Stromal cell of bone marrow (primary cell): ENCODE measurements at places on chromosomes 2 and 18.

GRCh38 chr2:182446087-182446486, 19.3 kb upstream of the PDE1A start:
- no peak for DNase-seq

GRCh38 chr18:36692921-36693332, 135.9 kb downstream of the TPGS2 start:
- no peak for DNase-seq

- DNase-seq = no peak
Observed at GRCh38 chr18:48020337-48021250, 90.1 kb upstream of the SMAD2 start.

GRCh38 chr18:72155327-72155726, 388.8 kb downstream of the CBLN2 start:
- no peak for DNase-seq

GRCh38 chr2:186641132-186641806, 51.4 kb downstream of the ITGAV start:
- DNase-seq = no peak

DNA sequence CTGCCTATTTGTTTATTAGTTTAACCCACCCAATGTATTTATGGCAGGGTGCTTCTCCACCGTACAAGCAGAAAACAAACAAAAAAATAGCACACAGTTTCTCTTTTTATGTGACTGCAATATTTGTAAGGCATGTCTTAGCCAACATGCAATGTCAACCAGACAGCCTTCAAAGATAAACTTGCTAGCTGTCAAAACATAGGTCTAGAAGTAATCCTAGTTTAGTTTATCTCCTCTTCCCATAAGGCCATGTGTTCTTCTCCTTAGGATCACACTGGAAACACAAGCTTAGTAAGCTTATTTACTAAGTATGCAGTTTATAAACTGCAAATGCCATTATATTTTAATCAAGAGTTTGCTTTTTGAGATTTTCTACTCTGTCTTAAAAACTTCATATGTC, 75.6 kb downstream of the LDAH start:
- no peak for DNase-seq

GRCh38 chr2:96824079-96824870, 8.2 kb downstream of the CNNM3 start:
- DNase-seq = no peak

DNA sequence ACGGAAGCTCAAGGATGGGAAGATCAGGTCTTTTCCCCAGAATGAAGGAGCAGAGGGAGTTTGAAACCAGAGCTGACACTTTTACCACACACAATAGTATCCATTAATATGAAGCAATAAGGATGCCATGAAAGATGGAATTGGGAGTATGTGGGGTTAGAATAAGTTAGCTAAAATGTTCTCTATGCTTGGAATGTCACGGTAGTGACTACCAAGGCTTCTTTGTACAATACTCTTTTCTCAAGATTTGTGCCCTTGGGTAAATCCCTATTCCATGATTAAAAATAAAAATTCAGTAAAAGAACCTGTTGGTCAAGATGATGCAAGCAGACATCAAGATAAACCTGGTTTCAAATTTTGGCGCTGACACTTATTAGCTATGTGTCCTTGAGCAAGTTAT, 75.0 kb downstream of the NRXN1 start:
- no peak for DNase-seq

- no peak for DNase-seq
Observed at GRCh38 chr2:239824046-239824694, 201.0 kb downstream of the NDUFA10 start.

DNA sequence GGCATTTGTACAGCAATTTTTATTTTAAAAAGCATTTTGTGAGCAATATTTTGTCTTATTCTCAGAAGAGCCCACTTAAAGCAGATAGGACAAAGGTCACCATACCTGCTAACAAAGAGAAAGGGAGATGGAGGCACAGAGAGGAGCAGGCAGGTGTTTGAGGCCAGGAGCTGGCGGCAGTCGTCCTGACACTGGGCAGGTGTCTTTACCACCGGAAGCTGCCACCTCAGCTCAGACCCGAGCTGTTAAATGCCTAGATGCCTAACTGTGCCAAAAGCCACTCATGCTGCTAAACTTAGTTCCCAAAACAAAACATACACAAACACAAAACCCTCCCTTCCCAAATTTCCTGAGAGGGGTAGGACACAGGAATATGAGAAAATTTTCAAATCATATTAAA, 120.9 kb downstream of the CNTNAP5 start:
- no peak for DNase-seq

DNA sequence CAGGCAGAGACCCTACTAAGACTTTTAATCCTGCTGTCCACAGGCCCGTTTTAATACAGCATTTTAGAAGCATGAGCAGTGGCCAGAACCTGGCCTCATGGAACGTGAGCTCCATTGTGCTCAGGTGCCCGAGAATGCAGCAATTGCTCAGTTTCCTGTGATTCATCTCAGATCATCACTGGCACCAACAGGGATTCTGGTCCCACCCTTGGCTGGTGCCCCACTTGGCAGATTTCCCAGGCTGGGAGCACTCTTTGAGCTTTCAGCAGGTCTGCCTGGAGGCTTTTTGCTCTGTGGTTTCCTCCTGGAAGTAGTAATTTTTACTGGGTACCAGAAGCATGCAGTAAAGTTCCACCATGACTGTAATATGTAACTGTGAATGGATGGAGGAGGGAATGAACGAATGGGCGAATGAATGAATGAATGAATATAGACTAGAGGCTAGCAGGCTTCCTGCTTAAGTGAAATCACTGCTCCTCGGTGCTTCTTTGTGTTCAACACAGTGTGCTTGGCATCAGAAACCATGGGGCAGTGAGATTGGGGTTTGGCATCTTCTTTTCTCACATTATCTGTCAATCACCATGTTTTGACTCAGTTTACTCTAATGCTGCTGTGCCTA, 312.9 kb downstream of the PRKCE start:
- DNase-seq = peak; percentile 73

- no peak for DNase-seq
Observed at GRCh38 chr2:168336786-168337388, 89.5 kb upstream of the STK39 start.

- DNase-seq = no peak
Observed at GRCh38 chr18:36274083-36274715, 23.3 kb upstream of the FHOD3 start.

GRCh38 chr18:62957885-62958472, 242.6 kb downstream of the PHLPP1 start:
- peak; percentile 13 for DNase-seq

- DNase-seq = no peak
Observed at GRCh38 chr2:110740747-110741349, 8.5 kb downstream of the ACOXL start.

DNA sequence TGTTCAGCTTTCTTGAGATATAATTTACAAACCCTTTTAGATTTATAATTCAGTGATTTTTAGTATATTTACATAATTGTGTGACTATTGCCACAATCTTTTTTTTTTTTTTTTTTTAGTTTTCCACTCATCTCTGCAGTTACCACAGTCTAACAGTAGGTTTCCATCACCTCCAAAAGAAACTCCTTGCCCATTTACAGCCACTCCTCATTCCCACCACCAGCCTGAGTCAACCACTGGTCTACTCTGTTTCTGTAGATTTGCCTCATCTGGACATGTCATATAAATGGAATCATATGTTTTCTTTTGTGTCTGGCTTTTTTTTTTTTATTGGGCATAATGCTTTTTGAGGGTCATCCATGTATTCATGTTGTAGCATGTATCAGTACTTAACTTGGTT, 16.1 kb downstream of the MTX2 start:
- no peak for DNase-seq

DNA sequence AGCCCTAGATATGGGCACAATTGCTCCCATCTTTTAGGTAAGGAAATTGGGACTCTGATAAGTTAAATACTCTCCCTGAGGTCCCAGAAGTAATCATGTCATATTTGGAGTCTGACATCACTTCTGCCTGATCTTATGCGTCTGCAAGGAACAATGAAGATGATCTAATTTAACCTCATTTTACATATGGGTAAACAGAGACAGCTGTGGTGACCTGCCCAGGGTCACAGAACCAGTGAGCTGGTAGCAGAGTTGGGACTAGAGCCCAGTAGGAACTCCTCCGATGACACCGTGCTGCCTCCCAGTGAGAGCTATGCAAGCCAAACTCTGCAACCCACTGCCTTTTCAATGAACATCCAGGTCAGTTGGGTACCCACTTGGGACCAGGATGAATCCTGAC, 17.8 kb downstream of the CTAGE1 start:
- no peak for DNase-seq

- peak; percentile 64 for DNase-seq
Observed at GRCh38 chr2:217722883-217723472, 279.8 kb downstream of the TNS1 start.

DNA sequence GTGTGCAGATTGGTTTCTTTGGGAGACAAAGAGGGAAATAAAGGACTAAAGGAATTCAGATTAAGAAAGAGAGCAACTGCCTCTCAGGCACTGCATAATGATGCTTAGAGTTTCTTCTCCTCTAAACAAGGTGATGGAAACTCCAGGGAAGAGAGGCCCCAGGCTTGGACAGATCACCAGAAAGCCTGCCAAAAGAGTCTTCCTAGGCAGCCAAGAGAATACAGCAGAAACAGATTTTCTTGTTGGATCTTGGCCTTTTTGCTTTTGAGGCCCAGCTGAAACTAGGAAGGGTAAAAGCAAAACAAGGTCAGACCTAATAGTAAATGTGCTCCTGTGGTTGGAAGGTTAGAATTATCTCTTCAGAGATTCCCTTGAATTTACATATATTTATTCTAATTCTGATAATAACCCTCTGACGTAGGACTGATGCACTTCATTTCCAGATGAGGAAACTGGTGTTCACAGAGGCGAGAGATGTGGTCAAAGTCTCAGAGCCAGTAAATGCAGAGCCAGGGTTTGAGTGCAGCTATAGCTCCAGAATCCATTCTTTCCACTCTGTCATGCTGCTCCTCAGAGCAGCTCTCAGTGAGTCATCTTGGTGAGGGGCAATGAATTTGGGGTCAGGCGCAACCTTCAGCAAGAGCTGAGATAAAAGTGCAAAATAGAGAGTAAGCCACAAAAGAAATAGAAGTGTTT, 142.3 kb upstream of the FBXO11 start:
- DNase-seq = no peak

DNA sequence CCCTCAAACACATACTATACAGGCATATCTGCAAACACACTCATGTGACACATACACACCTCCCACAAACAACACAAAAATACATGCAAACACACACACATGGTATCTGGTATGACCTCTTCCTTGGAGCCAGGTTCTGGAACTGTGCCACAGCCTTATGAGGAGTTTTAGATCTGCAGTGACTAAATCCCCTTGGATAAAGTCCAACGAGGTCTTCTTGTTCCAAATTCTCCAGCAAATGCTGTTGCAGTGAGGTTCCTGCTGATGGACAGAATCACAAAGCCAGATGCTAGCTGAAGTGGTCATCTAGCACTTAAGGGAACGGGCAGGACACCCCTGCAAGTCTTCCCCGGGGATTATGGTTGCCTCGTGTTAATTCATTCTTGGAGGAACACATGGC, 54.5 kb upstream of the DAPL1 start:
- DNase-seq = peak; percentile 59

DNA sequence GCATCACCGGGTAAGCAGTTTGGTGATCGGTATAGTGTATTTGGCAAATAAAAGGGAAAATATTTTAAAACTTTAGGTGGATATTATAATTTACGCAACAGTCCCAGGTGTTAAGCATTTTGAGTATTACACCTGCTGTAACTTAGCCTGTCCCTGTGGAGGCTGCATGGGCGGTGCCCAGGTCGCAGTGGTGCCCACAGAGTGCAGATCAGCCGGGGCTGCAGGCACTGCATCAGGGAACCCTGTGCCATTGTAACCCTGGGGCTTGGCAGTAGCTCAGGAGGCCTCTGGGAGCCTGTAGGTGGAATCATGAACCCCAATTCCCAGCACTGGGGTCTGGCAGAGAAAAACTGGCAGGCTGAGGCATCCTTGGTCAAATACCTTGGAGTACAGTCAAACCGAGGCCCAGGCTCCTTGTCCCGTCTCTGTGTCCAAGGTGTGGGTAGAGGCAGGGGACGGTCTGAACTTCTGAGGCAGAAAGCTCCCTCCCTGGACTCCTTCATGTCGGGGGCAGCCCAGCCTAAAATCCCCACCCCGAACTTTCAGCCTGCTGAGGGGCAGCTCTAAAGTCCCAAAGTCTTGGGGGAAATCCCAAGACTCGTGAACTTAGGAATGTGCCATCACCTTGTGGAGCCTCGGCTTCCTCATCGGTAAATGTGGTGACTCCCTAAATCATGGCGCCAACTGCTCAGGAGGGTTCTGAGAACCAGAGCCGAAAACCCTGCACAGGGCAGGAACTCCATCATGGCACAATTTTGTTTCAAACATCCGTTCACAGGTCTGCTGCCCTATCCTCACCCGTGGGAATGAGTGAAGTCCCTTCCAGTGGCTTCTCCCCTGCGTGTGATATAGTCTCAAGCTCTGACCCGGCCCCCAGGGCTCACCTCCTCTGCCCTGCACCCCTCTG, 85.7 kb downstream of the INHBB start:
- DNase-seq = no peak

DNA sequence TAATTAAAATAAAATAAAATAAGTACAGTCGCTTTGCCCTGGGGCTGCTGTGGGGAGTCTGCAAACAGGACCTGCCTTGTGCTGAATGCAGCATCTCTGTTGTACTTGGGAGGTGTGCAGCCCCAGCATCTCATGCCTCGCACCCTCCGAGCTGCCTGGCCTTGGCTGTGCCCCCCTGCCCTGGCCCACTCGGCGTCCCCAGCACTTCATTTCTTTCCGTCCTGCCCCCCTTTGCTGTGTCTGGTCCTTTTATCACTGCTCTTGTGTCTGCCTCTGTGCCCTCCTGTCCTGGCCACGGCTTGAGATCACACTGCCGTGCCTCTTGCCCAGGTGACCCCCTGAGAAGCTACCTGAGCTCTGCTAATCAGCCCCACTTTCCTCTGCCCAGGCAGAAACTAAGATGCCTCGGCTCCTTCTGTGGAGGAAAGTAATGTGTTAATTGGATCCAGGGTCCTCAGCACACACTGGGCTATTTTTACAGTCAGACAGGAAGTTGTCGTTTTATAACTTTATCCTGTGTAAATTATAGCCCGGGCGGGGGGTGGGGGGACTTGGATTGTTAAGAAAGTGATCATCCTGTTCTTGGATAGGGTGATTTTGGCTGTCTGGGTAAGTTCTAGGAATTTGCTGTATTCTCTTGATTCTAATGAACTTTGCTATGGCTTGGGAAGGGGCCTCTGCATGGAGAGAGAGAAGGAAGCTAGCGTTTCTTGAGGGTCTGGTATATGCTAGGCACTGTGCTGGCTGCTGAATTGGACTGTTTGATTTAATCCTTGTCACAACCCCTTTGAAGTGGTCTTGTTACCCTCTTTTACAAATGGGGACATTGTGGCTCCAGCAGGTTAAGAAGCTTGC, 69.4 kb downstream of the AGAP1 start:
- no peak for DNase-seq

DNA sequence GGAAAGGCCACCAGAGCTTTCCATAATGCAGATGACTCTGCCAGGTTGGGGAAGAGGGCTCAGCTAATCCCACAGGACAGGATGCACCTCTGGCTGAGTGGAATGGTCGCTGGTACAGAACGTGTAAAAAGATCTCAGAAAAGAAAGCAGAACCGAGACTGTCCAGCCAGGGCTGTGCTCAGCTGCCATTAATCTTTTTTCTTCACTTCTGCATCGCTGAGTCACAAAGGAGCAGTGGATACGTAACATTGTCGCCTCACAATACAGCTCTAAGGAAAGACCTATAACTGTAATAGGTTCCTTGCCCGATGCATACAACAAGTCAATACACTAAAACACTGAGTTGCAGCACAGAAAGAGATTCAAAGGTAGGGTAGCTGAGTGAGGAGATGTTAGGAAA, 354.2 kb downstream of the EN1 start:
- no peak for DNase-seq
